GM12891 (cell line): ENCODE measurements at places on chromosomes 6 and 20.

DNA sequence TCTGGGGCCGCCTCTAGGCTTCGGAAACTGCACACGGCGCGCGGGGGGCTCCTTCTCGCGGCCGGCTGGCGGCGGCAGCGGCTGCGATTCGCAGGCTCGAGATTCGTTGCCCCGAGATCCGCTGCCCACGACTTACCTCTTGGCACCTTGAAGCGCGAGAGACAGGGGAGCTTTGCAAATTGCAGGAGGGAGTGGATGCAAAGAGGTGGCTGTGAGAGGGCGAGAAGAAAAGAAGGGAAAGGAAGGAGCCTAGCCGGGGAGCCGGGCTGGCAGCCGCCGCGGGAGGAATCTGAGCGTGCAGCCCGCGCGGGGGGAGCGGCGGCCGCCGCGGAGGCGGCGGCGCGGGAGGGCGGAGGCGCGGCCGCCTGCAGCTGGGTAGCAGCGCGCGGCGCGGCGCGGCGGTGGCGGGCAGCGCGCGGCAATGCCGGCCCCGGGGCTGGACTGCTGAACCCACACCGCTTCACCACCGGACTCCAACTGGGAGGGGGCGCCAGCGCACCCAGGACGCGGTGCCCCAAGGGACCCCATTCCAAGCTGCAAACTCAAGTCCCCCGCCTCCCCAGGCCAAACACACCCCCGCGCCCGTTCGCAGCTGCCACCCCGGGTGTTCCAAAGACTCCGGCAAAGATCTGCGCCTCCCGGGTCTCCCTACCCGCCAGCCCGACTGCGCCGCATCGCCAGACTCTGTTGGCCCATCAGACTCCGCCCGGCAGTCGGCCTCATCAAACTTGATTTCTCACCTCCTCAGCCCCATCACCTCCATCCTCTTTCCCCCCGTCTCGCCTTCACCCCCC lies 44.2 kb upstream of the SUPT3H start:
- DNase-seq: no peak

- no peak for DNase-seq
These were observed 33.0 kb downstream of the RIPOR2 start for GRCh38 chr6:24902782-24903181.

DNA sequence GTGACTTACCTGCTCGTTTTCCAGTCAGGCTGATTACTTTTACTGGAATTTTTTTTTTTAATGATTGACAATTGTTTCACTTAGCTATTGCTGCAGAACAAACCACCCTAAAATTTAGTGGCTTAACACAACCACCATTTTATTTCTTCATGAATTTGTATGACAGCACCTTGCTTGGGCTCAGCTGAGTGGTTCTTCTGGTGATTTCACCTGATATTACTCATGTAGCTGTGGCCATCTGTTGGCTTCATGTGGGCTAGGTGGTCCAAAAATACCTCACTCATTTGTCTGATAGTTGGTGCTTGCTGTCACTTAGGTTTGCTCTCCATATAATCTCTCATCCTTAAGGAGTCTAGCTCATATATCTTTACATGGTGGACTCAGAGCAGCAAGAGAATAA lies 5.3 kb downstream of the ISM1 start:
- no peak for DNase-seq

DNA sequence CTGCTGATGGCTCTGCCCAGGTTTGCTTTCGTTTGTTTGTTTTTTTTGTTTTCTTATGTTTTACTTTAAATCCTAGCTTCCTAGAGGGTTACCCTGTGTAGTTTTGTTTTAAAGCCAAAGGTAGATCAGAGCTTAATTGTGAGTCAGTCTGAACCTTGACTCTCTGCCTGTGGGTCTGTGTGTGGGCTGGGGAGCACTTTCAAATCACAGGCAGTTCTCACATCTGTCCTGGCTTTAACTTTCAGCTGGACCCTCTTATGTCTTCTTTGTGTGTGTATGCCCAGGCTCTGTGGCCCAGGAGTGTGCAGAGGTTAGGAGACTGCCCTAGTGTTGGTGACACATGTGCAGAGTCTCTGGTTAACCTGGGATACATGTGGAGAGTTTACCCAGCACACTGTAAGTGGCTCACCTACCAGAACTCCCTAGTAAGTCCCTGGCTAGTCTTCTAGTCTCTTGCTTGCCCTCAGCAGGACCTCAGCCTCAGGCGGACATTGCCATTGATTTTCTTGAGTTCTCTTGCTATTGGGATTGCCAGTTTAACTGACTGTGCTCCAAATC lies 19.0 kb downstream of the HIVEP1 start:
- no peak for DNase-seq

DNA sequence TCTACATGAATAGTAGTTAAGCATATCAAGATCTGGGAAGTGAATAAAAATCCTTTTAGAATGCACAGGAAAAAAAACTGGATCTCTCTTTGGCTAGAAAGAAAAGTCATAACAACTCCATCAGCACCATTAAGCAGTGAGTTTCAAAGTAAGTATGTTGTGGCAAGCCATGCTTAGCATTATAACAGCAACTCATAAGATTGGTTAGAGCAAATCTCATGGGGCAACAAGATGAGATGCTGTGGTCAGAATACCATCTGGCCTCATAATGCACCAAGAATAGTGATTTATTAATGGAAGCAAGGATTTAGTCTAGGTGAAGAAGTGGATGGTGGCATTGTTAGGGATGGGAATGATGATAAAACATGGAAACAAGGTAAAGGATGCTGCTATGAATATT lies 159.4 kb downstream of the PHF3 start:
- DNase-seq: no peak
